GM12865 (cell line): ENCODE measurements at places on chromosomes 4 and X.
A peak's percentile ranks its signal among the peaks of the same experiment; 100 is the strongest.

- DNase-seq: no peak
Observed at GRCh38 chr4:130722361-130722760, 1626.4 kb downstream of the C4orf33 start.

- DNase-seq: no peak
Observed at GRCh38 chrX:23822397-23822796, 39.4 kb downstream of the SAT1 start.

- no peak for DNase-seq
Observed at GRCh38 chrX:55109306-55109705, 20.5 kb downstream of the PAGE2 start.

DNA sequence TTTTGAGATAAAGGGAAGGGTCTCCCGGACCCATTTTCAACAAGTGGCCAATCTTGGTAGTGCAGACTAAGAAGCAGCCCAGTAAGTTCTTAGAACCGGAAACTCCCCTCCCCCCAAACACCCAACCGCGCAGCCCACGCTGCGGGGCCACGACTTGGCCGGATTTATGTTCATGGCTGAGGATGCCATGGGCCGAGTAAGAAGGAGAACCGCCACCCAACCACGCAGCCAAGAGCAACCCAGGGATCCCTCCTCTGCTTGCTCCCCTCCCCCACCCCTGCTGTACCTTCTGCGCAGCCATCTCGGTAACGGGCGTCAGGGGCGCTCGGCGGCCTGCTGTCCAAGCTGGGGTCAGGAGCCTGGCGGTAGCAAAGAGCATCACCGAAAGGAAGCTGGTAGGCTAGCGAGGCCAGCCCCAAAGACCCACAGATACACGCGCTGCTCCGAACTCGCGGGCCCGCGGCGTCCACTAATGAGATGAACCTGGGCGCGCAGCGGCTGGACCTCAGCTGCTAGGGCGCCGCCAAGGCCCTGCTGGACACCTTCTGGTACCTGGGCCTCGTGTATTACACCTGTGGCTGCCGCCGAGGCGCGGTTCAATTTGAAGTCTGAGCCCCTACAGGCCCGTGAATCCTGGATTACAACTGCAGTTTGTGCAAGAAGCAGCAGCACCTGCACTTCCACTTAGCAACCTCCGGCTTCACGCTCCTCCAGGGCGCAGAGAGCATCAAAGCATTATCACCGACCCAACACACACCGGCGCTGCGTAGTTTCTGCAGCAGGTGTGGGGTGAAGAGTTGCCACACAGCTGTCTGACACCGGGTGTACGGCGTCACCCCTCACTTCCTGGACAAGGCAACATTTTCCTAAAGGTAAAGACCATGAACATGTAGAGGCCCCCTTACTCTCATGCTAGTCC is 63.4 kb downstream of the NUDT10 start:
- peak; percentile 1 for DNase-seq

- DNase-seq: no peak
Observed at GRCh38 chr4:184812651-184813181, 13.1 kb downstream of the ACSL1 start.

DNA sequence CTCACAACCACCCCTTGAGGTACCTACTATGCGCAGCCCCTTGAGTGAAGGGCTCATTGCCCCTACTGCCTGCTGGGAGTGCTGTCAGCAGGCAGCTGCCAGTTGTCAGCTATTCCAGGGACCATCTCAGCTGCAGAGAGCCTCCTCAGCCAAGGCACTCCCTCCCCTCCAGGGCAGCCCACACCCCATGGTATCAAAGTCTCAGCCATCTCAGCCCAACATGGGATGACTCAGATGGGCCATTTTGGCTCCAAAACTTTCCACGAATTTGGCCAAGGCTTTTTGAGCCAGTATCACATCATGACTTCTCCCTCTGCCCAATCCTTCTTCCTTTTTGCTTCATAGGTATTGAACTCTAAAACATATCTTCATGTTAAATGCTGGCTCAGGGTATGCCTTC is 61.4 kb upstream of the MAP3K15 start:
- DNase-seq: no peak

DNA sequence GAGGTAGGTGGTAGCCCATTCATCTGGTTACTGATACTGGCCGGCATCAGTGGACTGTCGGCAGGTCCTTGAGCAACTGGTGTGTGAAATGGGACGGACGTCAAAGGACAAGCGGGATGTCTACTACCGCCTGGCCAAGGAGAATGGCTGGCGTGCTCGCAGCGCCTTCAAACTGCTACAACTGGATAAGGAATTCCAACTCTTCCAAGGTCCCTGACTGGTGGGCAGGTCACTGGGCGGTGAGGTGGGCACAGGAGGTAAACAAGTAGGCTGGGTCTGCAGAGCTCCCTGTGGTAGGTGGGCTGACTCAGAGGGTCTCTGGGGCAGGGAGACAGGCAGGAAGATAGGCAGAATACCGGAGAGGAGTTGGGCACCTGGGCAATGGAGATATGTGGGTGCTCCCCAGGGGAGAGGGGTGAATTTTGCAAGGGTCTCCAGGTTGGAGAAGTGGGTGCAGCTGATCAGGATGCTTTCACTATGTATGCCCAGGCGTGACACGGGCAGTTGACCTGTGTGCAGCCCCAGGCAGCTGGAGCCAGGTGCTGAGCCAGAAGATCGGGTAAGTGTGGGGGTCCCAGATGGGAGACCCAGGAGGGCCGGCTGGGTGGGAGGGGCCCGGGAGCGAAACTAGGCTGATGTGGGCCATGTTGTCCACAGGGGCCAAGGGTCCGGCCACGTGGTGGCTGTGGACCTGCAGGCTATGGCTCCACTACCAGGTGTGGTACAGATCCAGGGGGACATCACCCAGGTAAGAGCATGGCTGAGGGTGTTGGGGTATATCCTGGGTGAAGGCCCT is 2.2 kb downstream of the FTSJ1 start:
- DNase-seq: no peak

DNA sequence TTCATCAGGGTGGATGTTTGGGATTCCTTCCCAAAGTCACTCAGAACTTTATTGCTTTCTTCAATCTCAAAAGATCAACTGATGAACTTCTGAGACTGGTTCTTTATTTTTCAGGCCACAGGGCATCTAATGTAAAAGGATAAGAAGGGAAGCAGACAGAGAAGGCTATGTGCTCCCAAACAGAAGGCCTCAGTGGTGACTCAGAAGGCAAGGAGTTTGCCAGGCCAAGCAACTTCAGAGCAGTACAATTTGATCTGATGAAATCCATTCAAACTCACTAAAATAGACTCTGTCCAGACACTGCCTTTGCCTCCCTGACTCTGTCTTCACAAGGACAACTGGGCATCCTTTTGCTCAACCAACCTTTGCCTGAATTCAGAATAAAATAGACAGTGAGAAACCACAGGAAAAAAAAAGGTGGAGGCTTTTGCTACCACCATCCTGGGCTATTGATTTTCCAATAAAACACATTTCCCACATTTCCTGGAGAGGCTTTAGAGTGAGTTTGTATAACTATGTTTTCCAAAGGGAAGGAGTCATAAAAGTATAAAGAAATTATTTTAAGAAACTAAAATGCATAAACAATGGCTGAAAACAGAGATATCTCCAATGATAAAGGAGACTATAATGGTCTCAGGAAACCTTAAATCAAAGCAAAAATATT is 55.2 kb downstream of the ARHGEF6 start:
- DNase-seq: no peak

DNA sequence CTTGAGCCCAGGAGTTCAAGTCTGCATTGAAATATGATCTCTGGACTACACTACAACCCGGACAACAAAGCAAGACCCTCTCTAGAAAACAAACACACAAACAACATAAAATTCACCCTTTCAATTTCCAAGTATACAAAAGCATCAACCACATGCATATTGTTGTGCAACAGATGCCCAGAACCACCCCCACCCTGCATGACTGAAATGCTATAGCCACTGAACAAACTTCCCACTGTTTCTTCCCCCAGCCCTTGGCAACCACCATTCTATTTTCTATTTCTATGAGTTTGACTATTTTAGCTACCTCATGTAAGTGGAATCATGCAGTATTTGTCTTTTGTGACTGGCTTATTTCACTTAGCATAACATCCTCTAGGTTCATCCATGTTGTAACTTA is 14.2 kb upstream of the C4orf51 start:
- no peak for DNase-seq

- DNase-seq: no peak
Observed at GRCh38 chrX:78455901-78456300, 128.5 kb upstream of the CYSLTR1 start.

DNA sequence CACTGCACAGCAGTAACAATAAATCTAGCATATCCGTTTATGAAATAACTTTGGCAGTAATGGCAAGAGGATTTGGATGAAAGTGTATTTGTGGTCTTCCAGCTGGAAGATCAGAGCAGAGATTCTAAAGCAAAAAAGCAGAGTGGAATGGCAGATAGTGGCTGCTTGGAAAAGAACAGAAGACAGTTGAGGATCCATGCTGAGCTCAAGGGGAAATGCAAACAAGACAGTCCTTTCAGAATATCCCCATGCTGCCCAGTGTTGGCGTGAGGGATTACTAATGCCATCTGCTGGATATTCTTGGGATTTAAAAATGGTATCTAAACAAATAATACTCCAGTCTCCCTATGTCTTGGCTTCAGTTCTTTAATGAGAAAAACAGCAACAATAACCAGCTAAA is 629.1 kb upstream of the ATOH1 start:
- peak; percentile 26 for DNase-seq

DNA sequence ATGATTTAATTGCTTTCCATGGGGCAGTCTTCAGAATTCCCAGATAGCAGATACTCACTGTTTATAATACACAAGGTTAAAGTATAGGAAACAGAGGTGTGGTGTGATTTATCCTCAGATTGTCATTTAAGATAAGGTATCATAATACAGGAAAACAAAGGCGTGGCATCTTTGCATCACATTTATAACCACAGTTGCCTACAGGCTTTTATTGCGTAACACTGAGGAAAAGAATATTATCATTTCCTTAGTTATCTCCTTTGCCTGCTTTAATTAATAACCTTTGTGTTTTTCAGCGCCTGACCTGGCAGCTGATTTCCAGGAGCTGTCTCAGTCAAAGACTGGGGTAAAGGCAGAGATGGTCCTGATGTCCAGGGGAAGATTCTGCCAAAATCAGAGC is 68.8 kb downstream of the SSX7 start:
- DNase-seq: no peak

DNA sequence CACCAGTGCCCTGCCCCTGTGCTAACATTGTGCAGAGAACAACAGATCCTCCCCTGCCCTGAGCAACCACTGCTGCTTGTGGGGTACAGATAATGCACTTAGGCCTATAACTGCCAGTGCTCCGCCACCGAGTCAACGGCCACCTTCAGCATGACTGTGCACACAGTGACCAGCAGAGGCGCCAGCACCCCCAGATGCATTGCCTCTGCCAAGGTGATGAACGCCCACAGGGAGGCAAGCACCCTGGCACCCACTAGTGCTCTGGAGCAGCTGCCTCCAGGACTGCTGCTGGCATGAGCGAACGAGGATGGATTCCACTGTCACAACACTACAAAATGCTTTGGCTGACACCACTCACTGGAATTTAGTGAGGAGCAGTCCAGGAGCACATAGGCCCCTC is 38.2 kb downstream of the SPIN2B start:
- no peak for DNase-seq

DNA sequence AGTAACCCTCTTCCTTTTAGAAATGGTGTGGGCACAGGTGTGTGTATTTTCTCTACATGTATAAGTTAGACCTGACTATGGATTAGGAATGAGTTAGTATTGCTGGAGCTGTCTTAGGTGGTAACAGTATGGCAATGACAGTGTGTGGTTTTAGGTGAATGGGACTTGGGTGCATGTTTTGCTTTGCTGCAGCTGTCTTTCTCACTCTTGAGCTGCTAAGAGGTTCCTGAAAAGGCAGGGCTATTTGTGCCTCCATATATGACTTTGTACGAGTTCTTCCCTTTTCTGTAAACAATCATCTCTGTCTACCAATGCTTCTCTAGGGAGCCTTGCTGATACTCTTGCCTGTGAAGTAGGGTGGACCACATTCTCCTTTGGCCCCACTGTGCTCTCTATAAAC is 234.8 kb upstream of the HHIP start:
- DNase-seq: peak; percentile 24

DNA sequence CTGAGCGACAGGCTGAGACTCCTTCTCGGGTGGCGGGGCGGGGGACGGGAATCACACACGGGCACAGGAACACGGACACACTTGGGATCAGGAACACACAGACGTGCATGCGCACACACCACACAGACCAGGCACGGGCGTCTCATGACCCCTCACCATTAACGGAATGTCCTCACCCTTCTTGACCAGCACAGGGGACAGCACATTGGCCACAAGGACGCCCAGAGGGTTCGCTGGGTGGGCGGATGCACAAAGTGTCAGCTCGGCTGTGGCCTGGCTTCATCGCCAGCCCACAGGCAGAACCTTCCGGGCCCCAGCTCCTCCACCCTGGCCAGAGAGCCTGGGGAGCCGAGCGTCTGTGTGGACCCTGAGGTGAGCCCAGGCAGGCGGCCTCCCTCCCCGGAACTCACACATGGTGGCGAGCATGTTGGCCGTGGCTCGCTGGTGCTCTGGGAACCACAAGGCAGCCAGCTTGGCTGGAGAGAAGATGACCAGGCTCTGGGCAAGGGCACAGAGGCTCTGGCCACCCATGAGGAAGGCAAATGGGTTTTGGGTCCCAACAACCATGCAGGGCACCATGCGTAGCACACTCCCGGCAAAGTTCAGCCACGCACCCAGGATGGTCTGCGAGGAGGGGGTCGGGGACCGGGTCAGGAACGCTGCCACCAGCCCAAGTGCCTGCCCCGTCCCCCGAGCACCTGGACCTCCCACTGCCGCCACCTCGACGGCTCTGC is 3.1 kb downstream of the SLC49A3 start:
- no peak for DNase-seq

DNA sequence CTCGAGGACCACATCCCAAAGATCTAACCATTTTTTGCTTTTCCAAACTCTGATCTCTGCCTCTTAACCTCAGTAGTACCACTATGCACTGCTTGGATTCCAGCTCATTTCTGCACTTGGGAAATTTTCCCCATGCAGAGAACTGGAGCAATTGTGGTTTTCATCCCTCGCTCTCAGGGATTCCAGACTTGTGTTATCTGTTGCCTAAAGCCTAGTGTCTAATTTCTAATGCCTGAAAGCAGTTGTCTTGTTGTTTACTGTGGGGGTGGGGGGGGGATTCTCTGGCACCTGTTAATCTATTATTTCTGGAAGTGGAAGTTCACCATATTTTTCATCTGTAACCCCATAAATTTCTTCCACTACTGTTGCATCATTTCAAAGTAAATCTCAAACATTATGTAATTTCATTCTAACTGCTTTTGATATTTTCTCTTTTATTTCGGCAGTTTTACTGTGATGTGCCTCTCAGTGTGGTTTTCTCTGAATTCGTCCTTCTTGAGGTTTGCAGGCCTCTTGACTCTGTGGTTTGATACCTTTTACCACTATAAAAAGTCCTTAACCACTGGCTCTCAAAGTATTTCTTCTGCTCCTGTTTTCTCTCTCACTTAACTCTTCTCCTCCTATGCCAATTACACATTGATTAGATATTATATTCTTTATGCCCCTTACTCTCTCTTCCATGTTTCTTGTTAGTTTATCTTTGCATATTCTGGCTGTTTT is 205.6 kb upstream of the EOLA2 start:
- DNase-seq: no peak

- no peak for DNase-seq
Observed at GRCh38 chr4:2333916-2334644, 72.2 kb upstream of the MXD4 start.
